ENCODE measurements at places on chromosomes 1 and 21.

GRCh38 chr21:34536820-34537219 is 24.8 kb upstream of the KCNE1 start:
- no peak for DNase-seq

- no peak for DNase-seq
Observed at GRCh38 chr1:95197616-95198252, 36.3 kb upstream of the RWDD3 start.

DNA sequence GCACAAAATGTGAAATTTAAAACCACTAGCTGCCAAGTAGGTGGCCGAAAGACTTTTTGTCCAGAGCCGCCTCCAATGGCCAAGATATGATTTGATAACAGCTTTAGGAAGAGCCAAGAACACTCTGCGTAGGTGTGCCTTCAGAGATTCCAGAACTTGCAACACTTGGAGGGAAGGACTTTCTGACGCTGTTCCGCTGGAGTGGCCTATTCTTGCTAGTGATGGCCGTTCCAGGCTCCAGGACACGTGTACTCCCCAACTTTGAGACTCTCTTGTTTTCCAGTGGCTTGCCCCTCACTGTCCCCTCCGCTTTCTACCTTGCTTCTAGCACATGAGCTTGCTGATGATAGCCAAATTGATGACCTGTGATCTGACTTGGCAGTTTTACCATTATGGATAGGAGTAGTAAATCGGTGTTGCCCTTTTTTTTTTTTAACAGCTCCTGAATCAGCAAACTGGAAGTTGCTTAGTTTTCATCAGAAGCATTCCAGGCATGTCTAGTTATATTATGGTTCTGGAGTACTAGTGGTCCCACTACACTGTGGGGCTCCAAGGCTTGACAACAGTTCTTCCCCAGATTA is 1.0 kb downstream of the PRDX6 start:
- DNase-seq, result no peak

- no peak for DNase-seq
Observed at GRCh38 chr1:47659146-47659545, 221.3 kb downstream of the FOXD2 start.

GRCh38 chr21:27024301-27024700 is 57.4 kb upstream of the ADAMTS5 start:
- no peak for DNase-seq

DNA sequence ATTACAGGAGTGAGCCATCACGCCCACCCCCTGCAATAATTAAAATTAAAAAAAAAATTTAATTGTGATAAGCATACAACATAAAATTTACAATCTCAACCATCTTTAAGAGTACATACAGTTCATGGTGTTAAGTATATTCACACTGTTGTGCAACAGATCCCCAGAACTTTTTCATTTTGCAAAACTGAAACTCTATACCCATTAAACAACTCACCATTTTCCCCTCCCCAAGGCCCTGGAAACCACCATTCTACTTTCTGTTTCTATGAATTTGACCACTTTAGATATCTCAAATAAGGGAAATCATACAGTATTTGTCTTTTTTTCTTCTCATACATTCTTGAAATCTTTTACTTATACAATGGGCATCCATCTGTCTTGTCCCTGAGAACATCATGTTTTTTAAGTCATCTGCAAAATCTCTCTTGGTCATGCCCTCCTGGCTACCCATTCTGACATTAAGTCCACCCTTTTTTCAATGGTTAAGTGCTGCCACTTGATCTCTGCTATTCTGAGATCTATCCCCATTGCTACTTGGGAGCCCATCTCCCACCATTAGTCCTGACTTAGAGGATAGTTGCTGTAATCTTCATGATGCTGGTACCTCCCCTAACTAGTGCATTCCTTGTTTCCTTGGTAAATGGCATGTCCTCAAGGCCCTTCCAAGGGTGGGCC is 39.4 kb upstream of the ZFYVE9 start:
- no peak for DNase-seq

DNA sequence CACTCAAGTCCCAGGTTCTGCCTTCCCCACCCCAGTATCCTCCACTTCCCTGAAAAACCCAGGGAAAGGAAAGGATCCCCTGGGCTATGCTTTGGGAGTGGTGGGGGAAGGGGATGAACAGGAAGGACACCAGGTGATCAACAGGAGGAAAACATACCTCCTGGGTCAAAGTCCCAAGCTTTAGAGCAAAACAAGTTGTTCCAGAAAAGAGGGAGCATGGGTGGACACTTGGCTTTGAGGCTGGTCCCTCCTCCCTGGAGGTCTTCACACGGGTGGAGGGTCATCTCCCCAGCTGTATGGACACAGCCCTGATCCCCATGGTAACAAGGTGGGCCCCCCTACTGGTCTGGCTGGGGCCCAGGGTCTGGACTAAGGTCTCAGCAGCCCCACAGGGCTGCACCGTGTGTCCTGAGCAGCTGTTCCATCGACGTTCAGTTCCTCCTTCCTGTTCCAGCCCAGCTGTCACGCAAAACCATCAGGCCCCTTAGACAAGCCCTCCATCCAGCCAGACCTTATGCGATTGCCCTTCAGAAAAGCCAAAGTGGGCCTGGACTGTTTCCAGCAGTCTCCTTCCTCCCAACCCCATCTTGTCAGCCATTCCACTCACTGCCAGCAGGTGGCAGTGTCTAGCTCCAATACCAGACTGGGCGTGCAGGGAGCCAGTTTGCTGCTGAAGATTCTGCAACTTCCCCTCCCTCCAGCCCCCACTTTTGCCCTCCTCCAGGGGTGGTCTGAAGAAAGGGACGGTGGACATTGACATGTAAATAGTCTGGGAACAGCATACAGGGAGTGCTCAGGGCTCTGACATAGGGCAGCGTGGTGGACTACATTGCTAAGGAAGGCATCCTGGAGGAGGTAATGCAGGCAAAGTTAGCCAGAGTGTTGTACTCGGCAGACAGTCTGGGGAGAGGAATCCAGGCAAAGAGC is 2.9 kb upstream of the PDZK1IP1 start:
- DNase-seq, result peak; percentile 45

- no peak for DNase-seq
Observed at GRCh38 chr1:162283657-162284056, 93.0 kb downstream of the SPATA46 start.

DNA sequence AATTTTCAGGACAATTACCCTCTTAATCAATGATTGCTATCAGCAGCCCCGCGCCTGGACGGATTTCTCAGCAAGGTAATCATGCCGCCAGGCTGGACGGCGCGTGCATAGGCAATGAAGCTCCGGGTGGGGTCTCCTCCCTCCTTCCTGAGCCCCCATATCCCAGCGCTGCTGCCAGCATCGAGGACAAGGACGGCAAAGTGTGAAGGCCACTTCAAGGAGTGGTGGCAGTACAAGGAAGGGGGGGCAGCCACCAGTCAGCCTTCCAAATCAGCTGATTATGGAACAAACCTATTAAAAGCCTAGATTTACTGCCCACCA is 51.1 kb downstream of the DMAP1 start:
- no peak for DNase-seq

GRCh38 chr1:208681878-208682663 is 437.9 kb upstream of the PLXNA2 start:
- no peak for DNase-seq

DNA sequence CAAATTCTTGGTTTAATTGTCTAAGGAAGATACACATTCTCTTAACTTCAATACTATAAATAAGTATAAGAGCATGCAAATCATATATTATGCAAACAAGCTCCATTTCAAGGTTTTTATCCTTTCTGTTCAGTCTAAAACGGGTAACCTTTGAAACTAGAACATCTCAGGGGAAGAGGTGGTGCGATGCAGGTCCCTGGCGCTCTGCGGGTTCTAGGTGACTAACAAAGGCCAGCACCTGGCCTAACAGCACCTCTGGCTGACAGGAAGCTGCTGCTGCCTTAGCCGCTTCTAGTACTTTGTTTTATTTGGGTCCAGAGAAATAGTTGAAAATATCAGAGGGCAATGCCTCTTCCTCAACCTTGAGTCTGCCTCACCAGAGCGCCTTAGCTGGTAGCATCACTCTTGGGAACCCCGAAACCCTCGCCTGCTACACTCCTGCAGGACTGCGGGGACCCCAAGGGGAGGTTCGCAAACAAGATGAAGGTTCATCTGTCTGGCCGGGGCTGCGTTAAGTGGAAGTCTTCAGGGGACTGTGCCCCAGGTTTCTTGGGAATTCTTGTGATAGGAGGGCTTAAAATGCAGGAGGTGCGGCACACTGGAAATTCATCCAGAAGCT is 45.5 kb downstream of the PRDM15 start:
- no peak for DNase-seq

- DNase-seq, result peak; percentile 53
Observed at GRCh38 chr1:234893725-234894630, 234.7 kb downstream of the TOMM20 start.

GRCh38 chr21:31282095-31282709 is 61.9 kb downstream of the TIAM1 start:
- DNase-seq, result no peak

DNA sequence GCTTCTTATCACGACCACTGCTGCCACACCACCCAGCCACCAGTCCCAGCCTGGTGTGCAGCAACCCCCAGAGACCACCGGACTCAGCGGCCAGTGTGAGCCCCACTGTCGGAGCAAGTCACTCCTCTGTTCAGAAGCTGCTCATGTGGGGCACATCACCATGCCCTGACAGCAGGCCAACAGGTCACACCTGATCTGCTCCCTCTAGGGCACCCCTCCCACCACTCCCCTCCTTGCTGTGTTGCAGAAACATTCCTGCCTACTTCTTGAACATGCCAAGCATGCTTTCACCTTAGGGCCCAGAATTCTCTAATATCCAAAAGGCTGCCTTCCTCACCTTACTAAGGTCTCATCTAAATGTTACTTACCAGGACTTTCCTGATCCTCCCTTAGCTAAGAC is 146.5 kb downstream of the SLC45A1 start:
- no peak for DNase-seq

DNA sequence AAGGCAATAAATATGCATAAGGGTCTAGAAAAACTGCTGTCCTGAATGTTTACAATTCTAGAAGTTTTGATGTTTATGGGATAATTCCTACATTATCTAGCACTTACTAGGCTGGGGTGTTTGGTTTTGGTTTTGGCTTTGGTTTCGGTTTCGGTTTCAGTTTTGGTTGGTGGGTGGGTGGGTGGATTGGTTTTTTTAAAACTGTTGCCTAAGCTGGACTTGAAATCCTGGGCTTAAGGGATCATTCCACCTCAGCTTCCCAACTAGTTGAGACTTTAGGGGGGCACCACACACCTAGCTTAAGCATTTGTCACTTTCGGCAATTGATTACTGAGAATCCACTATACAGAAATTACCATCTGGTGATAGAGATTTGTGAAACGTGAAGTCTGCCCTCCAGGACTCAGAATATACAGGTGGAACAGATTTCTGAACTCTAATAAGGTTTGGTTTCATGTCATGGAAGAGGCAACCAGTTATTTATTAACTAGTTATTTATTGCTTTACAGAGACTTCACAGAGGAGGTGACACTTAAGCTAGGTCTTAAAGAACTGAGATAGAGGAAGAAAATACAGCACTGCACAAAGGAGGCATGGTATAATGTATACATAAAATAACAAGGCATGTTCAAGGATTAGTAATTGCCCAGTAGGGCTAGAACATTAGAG is 69.6 kb downstream of the PIK3R3 start:
- DNase-seq, result peak; percentile 17

- no peak for DNase-seq
Observed at GRCh38 chr1:201516511-201517127, 9.7 kb upstream of the CSRP1 start.

DNA sequence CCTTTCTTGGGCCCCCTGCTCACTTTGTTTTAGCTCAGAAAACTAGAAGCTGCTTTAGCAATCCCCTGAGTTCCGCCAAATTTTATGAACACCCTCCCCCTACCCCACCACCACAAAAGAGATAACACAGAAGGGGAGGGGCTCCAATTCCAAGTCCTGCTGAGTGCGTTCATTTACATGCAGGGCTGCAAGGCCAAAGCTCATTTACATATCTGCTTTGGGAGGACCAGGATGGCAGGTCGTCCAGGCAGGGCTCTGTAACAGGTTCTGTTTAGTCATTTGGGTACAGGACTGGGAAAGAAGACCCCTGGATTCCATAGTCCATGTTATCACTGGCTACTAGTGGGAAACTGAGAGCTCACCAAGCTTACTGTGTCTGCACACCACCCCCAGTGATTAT is 35.9 kb upstream of the KIF21B start:
- DNase-seq, result no peak

DNA sequence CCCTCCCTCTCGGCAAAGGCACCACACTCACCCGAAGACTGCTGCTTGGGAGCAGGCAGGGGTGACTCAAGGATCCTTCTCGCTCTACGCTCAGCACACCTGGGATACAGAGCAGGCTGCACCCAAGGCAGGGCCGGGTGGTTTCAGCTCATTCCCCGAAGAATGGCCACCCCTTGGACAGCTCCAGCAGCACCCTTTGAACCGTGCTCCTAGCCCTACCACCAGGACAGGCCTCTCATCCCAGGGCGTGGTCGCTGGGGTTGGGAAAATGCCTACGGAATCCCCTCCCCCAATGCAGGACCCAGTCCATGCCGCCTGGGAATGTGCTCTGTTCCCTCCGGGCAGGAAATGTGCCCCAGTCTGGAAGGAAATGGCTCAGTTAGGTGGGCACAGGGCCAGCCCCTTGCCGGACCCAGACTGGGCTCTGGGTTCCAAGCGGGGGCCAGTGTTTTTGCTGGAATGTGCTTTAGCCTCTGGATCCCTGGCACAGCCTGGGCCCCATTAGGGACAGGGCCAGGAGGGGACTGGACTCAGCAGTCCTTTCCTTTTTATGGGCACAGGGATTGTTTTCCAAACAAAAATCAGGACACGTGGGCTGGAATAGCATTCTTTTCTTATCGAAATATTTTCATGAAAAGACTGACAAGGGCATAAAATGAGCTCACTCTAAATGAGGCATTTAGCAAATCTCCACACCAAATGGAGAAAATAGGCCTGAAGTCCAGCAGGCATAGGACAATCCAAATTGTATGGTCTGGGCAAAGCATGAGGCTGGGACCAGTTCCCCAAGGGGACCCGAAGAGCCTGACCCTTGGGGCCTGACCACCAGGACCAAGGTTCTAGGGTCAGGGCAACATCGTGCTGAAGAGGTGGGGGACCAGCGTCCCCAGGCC is 7.3 kb downstream of the TMEM82 start:
- no peak for DNase-seq

- no peak for DNase-seq
Observed at GRCh38 chr1:6582370-6582769, 2.6 kb downstream of the ZBTB48 start.

- DNase-seq, result no peak
Observed at GRCh38 chr1:178644308-178645120, 80.5 kb upstream of the RALGPS2 start.

Data from stimulated activated CD4-positive, alpha-beta T cell treated with anti-CD3 and anti-CD28 coated beads, TNF-alpha, amount 100 ng/mL, for 24 hours (primary cell).